Panc1 (cell line): ENCODE measurements at places on chromosomes 12 and 14. TPM values are rescaled to one million over a fixed set of nuclear protein-coding genes. Genes with fewer than 3 reads are reported as not detected.

Gene KRT8
- total RNA-seq = 6,125 TPM

Gene CTSG
- not detected for total RNA-seq

Gene NYNRIN
- total RNA-seq = 0.31 TPM

DNA sequence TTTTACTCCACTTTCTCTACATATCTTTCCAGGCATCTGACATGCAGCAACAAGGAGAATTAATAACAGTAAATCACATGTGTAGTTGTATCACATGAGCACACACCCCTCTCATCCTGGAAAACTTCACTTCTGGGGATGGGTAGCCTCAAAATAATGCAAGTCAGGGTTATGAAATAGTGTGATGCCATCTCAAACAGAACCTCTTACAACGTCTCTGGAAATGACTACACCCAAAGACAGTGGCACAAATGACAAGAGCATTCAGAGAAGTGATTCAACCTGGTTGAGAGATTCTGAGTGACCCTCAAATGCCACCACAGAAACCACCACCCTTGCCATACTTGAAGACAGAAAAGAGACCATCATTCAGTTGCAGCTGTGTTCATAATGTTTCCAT, 2.8 kb downstream of the DIO2 start:
- no peak overlapping the region for H3K27ac ChIP-seq
- no peaks in the 10 kb centered on the region; the same call in 1 of the 2 replicates for H3K36me3 ChIP-seq
- no peaks in the 10 kb centered on the region for H3K27me3 ChIP-seq
- H3K4me3 ChIP-seq = no peak overlapping the region

- no peaks in the 10 kb centered on the region for H3K27me3 ChIP-seq
- H3K4me3 ChIP-seq = no peak overlapping the region
- DNase-seq = no peak
- no peak overlapping the region for H3K27ac ChIP-seq
- no peaks in the 10 kb centered on the region for H3K36me3 ChIP-seq
Measured at GRCh38 chr12:97542666-97543280, 80.2 kb downstream of the RMST start.

GRCh38 chr12:74598819-74599218, 61.2 kb downstream of the ATXN7L3B start:
- H3K27ac ChIP-seq = no peak overlapping the region
- H3K27me3 ChIP-seq = no peaks in the 10 kb centered on the region; the same call in 1 of the 2 replicates
- H3K4me3 ChIP-seq = no peak overlapping the region

DNA sequence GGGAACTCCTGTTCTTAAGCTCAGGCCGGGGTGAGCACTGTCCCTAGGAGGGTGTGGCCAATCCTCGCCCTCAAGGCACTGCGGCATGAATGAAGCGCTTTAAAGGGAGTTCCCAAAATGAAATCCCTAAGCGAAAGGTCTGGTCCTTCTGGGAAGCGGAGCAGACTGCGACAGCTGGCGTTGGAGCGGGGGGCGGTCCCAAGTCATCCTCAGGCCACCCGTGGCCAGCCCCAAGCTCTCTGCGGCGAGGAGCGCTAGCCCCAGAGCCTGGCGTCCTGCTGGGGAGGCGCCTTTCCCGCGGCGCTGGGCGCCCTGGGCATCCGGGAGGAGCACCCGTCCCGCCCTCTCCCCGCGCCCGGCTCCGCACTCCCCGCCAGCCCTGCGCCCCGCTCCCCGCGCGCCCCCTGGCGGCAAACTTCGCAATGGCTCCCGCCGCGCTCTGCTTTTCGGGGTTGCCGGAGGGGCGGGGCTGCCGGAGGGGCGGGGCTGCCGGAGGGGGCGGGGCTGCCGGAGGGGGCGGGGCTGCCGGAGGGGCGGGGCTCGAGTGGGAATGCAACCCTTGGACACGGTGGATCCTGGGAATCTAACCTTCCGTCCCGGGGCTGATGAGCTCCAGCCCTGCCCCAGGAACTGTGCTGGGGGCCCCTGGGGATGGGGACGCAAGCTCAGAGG, 25.4 kb downstream of the ZBTB42 start:
- H3K4me3 ChIP-seq = peak overlapping the region; percentile 60
- DNase-seq = no peak
- peak overlapping the region; percentile 70 for H3K27ac ChIP-seq
- H3K4me1 ChIP-seq = 0 out of 2 replicates have a peak, but pooled peaks cover 3% of the 10 kb centered on the region

GRCh38 chr12:105332925-105333324, 2.4 kb downstream of the C12orf75 start:
- no peak overlapping the region for H3K27ac ChIP-seq
- H3K27me3 ChIP-seq = no peaks in the 10 kb centered on the region
- H3K36me3 ChIP-seq = no peaks in the 10 kb centered on the region
- DNase-seq = no peak

DNA sequence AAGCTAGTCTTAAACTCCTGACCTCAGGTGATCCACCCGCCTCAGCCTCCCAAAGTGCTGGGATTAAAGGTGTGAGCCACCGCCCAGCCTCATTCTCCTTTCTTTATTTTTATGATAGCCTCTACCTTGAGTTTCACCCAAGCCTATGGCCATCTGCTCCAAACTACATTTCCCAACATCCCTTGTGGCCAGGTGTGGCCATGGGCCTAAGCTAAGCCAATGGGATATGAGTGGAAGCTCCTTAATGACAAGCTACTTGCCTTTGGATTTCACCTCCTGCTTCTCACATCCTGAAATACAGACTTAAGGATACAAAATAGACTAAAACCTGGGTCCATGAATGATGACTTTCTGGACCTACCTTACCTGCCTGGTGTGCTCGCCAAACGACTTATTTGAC, 46.2 kb downstream of the DPF3 start:
- no peak for DNase-seq
- H3K4me3 ChIP-seq = no peak overlapping the region
- H3K27ac ChIP-seq = no peak overlapping the region
- H3K27me3 ChIP-seq = no peaks in the 10 kb centered on the region; the same call in 1 of the 2 replicates
- H3K36me3 ChIP-seq = no peaks in the 10 kb centered on the region
